ENCODE measurements at places on chromosomes 2 and 18.
A peak's percentile ranks its signal among the peaks of the same experiment; 100 is the strongest.

- no peak for DNase-seq
These were observed 63.2 kb downstream of the GNAL start for GRCh38 chr18:11752116-11752911.

DNA sequence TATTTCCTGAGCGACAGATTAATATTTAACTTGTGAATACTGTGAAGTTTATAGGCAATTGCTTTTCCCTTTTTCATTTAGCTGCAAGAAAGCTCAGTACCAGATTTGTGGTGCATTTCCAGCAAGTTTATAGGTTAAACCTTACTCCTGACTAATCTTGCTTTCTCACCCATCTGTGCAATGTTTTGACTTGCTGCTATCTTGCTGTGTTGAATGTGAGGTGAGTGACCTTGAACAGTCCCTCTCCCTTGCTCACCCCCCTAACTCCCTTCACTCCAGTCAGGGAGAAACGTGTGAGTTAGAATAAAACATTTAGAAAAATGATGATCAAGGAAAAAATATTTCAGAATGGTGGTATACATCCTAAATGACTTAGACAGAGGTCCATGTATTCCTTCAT, 39.8 kb upstream of the PARD3B start:
- no peak for DNase-seq

DNA sequence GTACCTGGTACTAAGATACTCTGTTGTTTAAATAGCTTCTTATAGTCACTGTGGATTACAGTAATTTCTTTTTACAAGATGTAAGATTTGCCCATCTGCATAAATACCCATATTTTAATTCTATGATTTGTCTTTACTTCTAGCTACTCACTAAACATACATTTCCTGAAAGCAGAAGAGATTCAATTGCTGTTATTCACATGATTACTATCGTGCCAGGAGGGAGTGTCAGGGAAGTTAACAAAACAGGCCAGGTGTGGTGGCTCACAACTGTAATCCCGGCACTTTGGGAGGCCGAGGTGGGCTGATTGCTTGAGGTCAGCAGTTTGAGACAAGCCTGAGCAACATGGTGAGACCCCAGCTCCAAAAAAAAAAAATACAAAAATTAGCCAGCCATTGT, 33.8 kb downstream of the PRKCE start:
- no peak for DNase-seq

GRCh38 chr2:131105156-131105949, at the start of gene PLEKHB2:
PLEKHB2 (plus strand) TSS chr2:131105336; CDS start chr2:131120942, 15,606 bp downstream.
- peak; percentile 92 for DNase-seq

GRCh38 chr2:3251946-3252345, 125.7 kb downstream of the EIPR1 start:
- DNase-seq: no peak

GRCh38 chr2:23291239-23291638, 93.7 kb upstream of the KLHL29 start:
- no peak for DNase-seq

DNA sequence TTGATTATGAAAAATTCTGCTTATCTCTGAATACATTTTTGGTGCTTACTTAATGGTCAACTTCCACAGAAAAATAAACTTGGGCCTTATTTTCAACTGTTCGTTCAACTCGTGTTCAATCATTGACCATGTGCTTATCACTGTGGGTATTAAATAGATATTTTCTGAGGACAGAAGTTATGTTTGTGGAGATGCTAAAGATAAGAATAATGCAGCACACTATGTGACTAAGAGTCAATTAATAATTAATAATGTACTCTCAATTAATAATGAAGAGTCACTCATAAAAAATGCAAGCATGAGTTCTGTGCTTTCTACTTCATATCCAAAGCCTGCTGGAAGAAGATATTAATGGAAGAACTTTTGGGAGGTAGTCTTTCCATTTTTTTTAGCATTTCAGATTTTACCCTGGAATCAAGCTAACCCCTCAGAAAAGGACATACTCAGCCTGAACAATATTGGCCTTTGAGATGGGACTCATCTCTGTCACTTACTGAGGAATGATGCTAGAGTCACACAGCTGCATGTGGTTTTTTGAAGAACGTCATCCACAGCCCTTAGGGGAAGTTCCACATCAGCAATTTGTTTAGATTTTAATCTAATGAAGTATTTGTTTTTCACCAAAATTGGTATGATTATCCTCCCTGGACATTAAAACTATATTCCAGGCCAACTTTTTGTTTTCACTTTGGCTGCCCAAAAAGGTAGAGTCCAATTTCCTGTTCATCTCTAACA, 191.9 kb upstream of the CRIM1 start:
- DNase-seq: no peak

DNA sequence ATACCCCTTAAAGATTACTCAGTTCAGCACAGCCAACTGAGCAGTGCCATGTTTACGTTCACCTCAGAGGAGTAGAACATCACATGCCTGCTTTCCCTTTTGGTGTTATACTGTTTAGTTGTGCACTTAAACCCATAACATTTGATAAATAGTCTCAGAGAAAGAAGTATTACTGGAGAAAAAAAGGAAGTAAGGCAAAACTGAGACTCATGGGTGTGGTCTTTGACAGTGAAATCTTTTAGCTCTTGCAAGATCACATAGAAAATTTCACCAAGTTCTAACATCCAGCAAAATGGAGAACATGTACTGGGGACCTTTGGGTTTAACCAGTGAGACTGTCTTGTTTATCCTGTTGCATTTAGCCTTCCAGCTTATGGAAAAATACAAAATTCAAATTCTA, 5.6 kb downstream of the TANK start:
- DNase-seq: no peak

- no peak for DNase-seq
These were observed 269.1 kb downstream of the TMX3 start for GRCh38 chr18:68445668-68446426.

- peak; percentile 67 for DNase-seq
These were observed 11.9 kb upstream of the MLPH start for GRCh38 chr2:237474931-237475703.

DNA sequence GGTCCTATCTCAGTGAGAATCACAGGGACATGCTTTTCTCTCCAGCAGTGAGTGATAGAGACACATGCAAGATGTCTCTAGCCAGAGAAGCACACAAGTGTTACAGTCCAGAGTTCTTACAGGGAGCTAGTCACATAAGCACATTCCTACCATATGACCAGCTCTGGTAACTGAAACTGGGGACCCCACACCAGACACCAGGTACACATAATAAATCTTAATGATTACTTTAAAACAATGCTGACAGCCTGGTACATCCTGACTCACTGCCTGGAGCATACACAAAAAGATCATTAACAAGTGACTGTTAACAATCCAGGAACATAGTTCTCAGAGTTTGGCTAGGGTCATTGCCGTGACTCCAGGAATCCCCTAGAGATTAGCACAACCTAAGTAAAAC, 53.6 kb downstream of the GALNT1 start:
- DNase-seq: no peak

DNA sequence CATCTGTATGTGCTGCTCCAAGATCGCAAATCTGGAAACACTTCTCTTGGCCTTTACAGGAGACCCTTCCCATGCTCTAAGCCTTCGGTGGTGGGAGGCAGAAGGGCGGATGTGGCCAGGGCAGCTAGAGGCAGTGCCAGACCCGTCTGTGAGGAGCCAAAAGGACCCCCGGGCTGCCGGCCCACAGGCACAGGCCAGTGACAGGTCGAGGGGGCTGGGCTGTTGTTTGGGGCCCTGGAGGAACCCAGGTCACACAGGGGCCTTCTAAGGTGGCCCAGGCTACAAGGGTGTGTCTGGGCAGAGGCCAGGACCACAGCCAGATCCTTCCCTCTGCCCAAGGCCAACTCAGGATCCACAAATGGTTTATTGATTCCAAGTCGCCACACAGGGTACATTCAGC, 49.4 kb downstream of the SLC66A2 start:
- DNase-seq: no peak

- peak; percentile 4 for DNase-seq
These were observed 6.7 kb upstream of the ACAA2 start for GRCh38 chr18:49819823-49820671.

GRCh38 chr2:10337449-10338269, 35.0 kb downstream of the HPCAL1 start:
- no peak for DNase-seq

DNA sequence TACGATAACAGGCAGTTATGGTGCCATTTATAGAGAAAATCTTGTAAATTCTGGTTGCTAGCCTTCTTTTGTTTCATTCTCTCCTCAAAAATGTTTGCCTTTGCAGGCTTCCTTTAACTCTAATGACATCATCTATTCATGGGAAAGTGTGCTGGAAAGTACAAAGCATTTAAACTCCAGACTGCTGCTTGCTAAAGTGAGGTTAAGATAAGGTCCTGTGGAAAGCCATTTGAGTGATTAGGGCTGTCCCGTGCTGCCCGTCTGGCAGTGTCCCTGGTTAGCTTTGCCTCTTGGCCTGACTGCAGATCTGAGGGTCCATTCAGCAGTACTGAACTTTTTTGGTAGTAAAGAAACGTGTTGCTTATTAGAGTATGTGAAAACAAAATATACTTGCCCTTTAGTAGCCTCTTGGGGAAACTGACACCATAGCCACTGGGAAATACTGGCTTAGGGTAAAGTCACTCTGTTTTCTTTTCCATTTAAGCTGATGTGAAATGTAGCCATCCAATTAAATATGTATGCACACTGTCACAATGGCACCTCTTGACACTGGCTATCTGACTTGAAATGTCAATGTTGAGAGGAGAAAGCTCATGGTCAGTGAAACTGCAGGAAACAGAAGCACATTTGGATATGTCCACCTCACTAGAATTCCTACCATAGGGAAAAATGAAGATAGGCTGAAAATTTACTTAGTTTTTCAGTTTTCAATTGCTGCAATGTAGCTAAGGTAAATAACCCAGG, 321.5 kb downstream of the SLC8A1 start:
- DNase-seq: no peak

GRCh38 chr2:16671760-16672159, 6.1 kb upstream of the CYRIA start:
- DNase-seq: no peak

DNA sequence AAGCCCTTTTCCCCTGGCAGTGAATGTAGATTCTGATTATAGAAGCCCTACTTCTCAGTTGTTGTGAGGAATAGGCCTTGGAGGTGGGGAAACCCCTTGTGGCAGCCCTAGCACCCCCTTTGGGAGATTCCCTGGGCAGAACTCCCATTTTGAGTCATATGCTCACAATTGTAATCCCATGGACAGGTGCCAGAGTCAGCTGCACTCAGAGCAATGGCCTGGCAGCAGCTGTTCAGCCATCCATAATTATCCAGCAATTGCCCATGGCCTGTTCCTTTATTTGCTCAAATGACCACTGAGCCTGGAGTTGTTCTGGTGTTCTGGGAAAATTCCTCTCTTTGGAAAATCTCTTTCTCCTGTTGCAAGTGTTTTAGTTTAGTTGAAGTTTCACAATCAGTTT, 71.7 kb downstream of the PTRHD1 start:
- DNase-seq: no peak

DNA sequence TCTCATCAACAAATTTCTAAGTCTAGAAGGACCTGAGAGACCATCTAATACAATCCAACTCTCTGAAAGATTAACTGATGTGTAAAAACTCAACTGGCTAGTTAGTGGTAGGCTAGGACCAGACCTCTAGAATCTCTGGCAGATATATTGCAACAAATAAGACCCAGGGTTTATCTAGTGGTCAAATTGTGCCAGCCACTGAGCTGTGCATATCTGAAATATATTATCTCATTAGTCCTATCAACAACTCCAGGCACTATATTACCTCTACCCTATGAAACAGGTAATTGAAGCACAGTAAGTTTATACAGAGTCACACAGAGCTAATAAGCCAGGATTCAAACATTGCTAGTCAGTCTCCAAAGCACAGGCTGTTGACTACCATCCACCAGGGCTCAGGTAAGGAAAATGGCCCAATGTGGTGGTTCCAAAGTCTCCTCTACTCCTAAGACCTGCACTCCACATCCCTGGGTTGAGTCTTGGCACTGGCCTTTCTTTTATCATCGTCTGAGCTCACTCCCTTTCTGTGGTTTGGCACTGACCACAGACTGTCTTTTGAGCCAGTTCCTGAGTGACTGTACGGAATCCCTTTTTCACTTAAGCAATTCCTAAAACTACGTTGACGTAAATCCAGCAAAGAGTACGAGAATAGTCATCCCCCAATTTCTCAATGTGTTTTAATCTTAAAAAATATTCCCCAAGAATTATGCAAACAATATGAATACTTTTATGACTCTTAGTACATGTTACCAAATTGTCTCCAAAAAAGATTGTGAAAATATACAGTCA, 11.9 kb upstream of the PID1 start:
- no peak for DNase-seq

GRCh38 chr18:54233228-54233625, 8.8 kb upstream of the MBD2 start:
- DNase-seq: no peak

DNA sequence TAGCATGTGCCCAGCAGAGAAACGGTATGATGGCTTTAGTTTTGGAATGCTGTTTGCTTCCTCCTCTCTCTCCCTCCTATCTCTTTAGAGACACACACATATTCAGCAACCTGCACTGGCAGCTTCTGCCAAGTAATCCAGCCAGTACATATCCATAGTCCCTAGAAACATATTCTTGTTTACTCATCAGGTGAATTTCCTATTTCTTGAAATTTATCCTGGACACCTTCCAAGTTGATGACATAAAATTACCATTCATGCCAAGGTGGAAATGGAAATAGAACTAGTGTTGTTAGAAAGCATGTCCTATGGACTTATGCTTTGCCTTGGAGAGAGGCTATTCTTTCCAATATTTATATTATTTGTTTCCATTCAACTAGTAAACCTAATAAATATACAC, 50.9 kb upstream of the RGPD4 start:
- DNase-seq: no peak

GRCh38 chr18:7325126-7325430, 94.2 kb downstream of the LRRC30 start:
- DNase-seq: no peak

DNA sequence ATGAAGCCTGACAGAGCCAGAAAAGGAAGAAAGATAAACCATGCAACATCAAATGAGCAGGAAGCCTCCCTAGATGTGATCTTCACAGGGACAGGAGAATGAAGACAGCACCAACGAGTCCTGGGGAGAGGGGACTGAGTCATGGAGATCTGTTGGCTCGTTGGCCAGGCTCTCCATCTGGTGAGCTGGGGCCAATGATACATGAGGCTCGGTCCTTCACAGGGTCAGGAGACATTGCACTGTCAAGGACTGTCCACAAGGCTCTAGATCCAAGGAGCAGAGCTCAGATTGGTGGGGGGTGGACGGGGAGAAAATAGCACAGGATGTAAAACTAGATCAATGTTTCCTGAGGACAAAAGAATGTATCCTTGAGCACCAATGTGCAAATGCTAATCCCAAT, 735 bp downstream of the CD207 start:
- DNase-seq: no peak

DNA sequence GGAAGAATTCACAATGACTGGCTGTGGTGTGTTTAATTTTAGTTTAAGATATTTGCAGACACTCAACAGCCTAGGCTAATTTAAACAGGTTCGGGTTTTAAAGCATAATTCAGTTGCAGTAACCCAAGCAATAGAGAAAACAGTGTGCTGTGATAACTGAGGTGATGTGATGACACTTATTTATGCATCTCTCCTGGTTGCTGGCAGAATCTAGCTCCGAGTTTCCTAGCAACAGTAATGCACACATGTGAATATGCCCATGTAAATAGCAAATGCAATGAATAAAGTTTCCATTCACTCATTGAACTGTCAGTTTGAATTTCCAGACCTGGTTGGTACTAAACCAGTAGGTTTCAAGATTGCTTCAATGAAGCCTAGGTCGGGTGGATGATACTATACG, 426.5 kb downstream of the TMX3 start:
- DNase-seq: no peak
